ENCODE measurements at places on chromosomes 2 and 18.

DNA sequence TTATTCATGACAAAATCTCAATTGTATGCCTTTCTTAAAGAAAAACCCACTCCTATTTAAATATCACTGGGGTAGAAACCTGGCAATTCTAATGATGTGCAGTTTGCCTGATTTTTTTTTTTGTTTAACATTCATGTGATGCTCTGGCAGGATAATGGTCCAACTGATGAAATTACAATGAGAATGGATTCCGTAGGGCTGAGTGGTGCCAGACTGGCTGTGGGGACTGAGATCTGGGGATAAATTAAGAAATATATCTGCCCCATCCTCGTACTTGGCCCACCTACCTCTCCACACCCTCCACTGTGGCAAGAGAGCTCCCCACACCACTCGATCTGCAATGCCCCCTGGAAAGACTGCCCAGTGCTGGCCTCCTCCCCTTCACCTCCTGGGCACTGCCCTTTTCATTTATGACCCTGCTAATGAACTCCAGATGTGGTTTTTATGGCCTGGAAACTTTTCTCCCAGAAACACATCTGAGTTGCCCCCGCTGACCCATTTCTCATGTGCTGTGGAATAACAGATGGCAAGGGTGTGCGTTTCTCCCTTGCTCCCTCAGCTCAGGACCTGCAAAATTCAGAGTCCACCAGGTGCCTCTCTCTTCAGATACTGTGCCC is 33.0 kb upstream of the RPL37A start:
- no peak for DNase-seq

DNA sequence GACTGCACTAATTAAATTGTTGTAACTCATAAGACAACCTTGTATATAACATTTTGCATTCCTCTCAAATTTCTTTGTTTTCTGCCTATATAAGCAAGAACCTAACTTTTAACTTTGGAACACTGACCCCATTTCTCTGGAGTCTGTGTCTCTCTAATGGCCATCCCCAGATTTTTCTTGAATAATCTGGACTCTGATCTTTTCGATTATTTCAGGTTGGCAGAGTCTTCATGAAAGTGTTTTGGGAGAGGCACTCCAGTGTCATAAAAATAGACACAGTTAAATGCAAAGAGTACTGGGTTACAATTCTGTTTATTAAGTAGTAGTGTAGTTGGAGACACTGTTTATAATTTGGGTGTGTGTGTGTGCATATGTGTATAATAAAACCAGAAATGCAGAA is 1467.7 kb upstream of the CELF4 start:
- DNase-seq = no peak

DNA sequence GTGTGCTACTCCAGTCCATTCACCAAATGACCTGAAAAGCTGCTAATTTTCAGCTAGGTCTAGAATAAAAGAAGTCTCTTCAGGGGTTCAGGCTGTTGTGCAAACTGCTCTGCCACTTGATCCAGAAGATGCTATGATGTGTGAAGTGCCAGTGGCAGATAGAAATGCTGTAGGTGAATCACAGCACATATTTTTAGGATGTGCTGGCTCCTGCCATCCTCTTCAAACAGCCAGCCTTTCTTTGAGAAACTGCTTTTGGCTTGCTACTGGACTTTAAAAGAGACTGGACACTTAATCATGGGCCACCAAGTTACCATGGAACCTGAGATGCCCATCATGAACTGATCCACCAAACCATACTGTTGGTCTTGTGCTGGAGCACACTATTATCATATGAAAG is 322.1 kb downstream of the EN1 start:
- DNase-seq = no peak

GRCh38 chr18:9683418-9684396 is 24.4 kb upstream of the RAB31 start:
- no peak for DNase-seq

GRCh38 chr2:82539280-82539621 is 1919.8 kb downstream of the SUCLG1 start:
- no peak for DNase-seq

DNA sequence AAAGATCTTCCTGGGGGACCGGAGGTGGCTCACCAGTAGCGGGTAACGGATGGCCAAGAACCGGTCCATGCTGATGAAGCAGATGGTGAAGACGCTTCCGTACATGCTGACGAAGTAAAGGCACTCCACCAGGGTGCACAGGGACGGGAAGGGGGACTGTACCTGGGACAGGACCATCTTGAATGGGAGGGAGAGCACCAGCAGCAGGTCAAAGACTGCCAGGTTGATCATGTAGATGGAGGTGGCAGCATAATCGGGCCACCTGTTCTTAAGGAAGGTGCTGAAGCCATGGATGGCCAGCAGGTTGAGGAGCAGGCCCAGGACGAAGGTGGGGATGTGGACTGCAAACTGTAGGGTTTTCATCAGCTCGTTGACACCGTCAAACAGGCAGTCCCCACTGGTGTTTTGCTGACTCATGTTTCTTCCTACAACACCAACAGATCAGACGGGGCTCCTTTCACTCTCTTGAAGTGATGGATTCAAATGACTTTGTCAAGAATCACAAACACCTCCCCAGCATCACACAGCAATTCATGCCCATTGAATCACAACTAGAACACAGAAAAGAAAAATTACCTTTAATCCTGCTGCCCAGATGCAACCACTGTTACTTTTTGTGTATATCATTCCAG is 14.4 kb downstream of the GPR55 start:
- no peak for DNase-seq

DNA sequence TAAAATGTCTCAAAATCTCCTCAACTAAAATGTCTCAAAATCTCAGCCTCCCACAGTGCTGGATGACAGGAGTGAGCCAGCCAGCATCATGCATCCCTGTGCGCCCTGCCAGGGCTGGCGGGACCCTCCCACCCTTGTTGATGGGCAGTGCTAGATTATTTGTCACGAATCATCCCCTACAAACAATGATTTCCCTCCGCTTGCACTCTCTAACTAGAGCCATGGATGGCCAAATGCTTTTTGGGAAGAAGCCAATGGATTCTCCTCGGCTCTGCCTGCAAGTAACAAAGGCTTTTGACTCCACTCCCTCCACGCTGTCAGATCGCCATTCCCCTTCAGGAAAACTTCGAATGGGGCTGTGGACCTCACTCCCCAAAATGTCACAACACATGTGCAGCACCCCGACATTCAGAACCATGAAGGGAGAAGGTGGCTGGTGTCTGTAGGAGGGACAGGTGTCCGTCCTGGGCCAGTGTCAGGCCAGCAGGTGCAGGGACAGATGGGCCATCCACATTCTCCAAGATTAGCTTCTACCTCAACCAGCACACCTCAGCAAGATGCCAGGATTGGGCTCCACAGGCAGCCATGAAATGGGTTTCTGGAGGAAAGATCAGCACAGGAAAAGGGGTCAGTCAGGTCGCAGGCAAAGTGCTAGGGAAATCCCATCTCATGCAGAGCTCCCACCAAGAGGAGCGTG is 11.5 kb downstream of the AMER3 start:
- DNase-seq = no peak

DNA sequence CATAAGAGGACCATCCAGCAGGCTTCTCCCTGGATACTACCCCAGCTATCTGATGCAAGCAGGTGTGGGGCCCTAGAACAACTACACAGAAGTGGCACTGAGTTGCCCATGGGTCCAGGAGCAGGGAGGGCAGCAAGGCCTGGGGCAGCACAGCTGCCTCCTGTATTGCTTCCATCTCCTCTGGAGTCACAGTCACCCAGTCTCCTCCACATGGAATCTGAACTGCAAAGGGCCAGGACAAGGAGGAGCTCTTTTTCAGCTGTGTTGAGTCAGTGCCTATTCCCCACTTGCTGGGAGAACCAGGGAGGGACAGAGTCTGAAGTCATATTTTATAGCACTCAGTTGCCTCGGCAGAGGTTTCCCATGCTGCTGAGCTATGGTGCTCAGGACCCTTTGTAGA is 67.9 kb upstream of the ALPP start:
- DNase-seq = no peak

- DNase-seq = no peak
Measured at GRCh38 chr2:162965191-162965590, 126.6 kb upstream of the KCNH7 start.

- no peak for DNase-seq
Measured at GRCh38 chr2:213932-214693, 49.7 kb downstream of the SH3YL1 start.

DNA sequence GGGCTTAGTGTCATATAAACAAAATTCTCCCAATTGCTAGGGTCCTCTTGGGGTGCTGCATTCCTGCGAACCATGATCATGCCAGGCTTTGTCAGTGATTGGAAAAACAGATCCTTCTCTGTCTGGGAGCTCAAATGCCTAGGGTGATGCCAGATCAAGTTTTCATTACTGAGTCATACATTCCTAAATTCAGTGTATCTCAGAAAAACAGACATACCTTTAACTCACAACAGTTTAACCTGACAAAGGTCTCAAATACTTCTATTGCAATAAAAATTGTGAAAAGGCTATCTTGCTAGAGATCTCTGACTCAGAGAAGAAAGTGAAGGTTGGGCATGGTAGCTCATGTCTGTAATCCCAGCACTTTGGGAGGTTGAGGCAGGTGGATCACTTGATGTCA is 86.9 kb downstream of the SH3YL1 start:
- no peak for DNase-seq

GRCh38 chr18:79868168-79868784 is 70.5 kb downstream of the KCNG2 start:
- no peak for DNase-seq

- DNase-seq = no peak
Measured at GRCh38 chr2:68693951-68694350, 40.7 kb upstream of the ARHGAP25 start.

All from H54 (cell line).